ENCODE measurements at places on chromosomes 13 and 19.

- no peak for DNase-seq
Observed at GRCh38 chr13:50309318-50309717, 294.1 kb downstream of the KCNRG start.

DNA sequence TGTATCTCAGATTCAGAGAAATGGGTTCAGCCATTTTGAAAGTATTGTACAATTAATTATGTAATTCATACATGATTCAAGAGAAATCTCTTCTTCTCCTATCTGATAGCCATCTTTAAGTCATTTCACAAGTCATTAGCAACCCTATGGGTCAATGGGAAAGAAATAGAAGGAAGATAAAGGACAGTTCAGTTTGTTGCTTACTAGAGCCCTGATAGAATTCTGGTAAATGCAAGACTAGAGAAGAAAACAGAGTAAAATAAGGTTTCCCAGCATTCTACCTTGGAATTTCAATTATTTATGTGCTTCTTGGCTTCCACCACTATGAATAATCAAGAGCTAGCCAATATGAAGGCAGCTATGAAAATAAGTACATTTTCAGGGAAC, 117.7 kb downstream of the LHFPL6 start:
- no peak for DNase-seq

- DNase-seq: no peak
Observed at GRCh38 chr19:8665468-8666213, 33.0 kb downstream of the ACTL9 start.

GRCh38 chr19:10113964-10114650, 2.6 kb downstream of the P2RY11 start:
- DNase-seq: no peak

DNA sequence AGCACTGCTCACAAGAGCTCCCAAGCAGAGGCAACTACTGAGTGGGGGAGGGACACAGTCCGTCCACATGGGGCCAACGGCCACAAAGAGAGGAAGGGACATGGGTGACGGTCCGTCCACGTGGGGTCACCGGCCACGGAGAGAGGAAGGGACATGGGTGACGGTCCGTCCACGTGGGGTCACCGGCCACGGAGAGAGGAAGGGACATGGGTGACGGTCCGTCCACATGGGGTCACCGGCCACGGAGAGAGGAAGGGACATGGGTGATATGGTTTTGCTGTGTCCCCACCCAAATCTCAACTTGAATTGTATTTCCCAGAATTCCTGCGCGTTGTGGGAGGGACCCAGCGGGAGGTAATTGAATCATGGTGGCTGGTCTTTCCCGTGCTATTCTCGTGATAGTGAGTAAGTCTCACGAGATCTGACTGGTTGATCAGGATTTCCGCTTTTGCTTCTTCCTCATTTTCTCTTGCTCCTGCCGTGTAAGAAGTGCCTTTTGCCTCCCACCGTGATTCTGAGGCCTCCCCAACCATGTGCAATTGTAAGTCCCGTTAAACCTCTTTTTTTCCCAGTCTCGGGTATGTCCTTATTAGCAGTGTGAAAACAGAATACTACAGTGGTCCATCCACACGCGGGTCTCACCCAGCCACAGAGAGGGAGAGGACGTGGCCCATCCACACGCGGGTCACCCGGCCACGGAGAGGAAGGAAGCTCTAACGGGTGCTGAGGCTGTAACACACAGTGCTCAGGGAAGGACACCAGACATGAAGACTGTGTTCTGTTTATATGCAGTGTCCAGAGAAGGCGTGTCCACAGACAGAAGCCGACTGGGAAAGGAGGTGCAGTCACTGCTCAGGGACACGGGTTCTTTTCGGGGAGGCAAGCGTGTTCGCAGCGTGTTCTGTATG, 48.5 kb downstream of the GAS6 start:
- DNase-seq: no peak
